ENCODE measurements at places on chromosomes 11 and 22.

DNA sequence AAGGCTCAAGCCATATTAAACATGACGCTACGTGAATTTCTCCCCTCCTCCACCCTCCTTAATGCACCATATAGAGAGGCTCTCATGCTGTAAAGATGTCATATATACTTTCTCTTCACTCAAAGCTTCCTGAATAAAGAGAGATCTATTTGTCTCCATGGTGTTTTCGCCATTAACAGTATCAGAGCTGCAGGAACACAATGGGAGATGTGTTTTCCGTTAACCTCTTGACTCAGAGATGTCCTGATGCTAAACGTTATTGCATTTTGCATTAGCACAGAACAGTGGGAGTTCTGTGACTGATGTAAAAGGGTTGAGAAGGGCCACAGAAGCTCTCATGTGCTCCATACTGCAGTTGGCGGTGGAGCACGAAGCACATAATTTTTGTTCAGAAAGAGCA, 25.7 kb upstream of the BLID start:
- no peak for DNase-seq

DNA sequence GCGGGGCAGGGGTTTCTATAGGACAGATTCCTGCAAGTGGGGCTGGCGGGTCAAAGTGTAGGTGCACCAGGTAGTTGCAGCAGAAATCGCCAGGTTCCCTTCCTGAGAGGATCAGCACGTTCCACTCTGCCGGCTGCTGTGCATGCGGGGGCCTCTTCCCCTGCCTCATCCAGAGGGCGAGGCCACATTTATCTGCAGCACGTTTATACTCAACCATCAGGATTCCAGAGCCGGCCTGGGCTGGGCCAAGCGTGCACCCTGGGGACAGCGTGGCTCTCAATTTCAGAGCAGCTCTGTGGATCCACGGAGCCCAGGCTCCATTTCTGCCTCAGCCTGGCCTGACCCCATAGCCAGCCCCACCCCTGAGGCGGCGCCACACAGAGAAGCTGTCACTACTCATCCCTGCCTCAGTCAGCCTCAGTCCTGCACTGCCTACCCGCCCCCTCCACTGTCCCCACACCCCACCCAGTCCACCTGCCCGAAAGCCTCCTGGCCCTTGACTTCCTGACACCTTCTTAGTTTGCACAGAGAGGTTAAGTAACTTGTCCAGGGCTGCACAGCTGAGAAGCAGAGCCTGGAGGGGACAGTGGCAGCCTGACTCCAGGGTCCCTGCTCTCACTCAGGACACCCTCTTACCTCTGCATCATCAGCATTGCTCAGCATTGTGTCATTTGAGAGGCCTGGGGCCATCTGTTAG, 45.9 kb upstream of the RTL6 start:
- DNase-seq, result no peak

GRCh38 chr22:44668190-44668885, 33.7 kb upstream of the PRR5 start:
- no peak for DNase-seq

DNA sequence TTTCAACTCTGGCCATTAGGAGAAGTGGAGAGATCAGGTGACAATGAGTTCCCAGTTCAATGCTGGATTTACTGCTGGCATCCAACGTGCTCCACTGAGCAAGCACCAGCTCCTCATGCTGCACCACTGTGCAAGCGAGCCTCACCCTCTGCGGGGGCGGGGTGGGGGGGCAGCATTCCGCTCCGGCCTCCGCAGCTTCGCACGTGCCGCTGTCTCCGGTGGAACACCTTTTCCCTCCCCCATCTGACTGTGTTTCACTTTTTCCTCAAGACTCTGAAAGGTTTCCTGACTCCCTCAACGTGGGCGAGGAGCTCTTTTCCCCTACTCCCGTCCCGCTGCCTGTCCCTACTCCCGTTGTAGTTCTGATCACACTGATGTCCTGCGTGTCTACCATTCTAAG, 835 bp upstream of the RHOD start:
- DNase-seq, result no peak

GRCh38 chr11:10906521-10906920, 48.7 kb upstream of the ZBED5 start:
- no peak for DNase-seq

All from GM12891 (cell line).